Peyer's patch (tissue), 4 donors: ENCODE measurements at places on chromosomes 2 and 18. TPM values are rescaled to one million over a fixed set of nuclear protein-coding genes. Genes with fewer than 3 reads are reported as not detected.

DNA sequence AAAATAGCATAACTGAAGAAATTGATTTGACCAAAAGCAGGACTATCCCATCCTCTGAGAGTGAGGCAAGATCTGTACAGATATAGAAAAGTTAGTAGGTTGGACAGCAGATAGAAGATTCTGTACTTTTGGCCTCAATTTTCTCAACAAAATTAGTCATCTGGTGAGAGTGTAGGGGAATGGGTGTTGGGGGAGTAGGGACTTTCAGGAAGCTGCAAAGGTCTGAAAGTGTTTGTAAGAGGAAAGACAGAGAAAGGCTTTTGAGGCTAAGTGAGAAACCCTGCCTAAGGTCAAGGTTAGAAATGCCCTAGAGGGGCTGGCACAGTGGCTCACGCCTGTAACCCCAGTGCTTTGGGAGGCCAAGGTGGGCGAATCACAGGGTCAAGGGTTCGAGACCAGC lies 40.3 kb downstream of the DAPL1 start:
- DNase-seq: no peak
- no peaks in the 10 kb centered on the region for H3K36me3 ChIP-seq
- H3K27me3 ChIP-seq: no peaks in the 10 kb centered on the region

GRCh38 chr2:226874749-226875148 lies 38.9 kb downstream of the RHBDD1 start:
- H3K36me3 ChIP-seq: no peaks in the 10 kb centered on the region
- H3K4me3 ChIP-seq: no peak overlapping the region
- no peaks in the 10 kb centered on the region for H3K27me3 ChIP-seq
- no peaks in the 10 kb centered on the region for H3K4me1 ChIP-seq

GNAL gene
- 2.5 TPM for total RNA-seq

DNA sequence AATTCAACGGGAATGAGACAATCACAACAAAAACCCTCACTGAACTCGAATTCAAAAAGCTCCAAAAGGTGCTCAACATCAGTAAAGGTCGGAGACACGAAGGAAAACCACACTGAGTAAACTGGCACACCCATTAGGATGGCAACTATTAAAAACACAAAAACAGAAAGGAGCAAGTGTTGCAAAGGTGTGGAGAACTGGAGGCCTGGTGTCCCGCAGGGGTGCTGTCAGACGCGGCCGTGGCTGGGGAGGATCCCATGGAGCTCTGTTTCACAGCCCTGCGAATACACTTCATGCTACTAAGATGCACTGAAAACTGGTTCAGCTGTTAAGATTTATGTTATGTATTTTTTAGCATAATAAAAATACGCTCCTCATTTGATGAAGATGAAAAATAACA lies 730.6 kb downstream of the GALR1 start:
- no peak overlapping the region for H3K27ac ChIP-seq
- no peaks in the 10 kb centered on the region for H3K27me3 ChIP-seq
- H3K36me3 ChIP-seq: no peaks in the 10 kb centered on the region
- no peak overlapping the region for H3K4me3 ChIP-seq
- no peaks in the 10 kb centered on the region for H3K4me1 ChIP-seq
- no peak for DNase-seq

- no peaks in the 10 kb centered on the region for H3K27me3 ChIP-seq
- DNase-seq: no peak
- H3K27ac ChIP-seq: no peak overlapping the region
- no peaks in the 10 kb centered on the region for H3K36me3 ChIP-seq
- H3K4me1 ChIP-seq: no peaks in the 10 kb centered on the region
Measured at GRCh38 chr2:218168016-218168415, 1.3 kb upstream of the CXCR1 start.

MOB1A gene
- 46.7 TPM for total RNA-seq

LGALSL gene
- total RNA-seq: 40.1 TPM

GRCh38 chr2:232236200-232236599 lies 142.4 kb upstream of the ALPP start:
- no peaks in the 10 kb centered on the region for H3K27me3 ChIP-seq
- DNase-seq: no peak
- H3K27ac ChIP-seq: no peak overlapping the region
- no peak overlapping the region for H3K4me3 ChIP-seq

GRCh38 chr2:152630466-152630865 lies 86.8 kb downstream of the PRPF40A start:
- no peaks in the 10 kb centered on the region for H3K27me3 ChIP-seq
- H3K4me1 ChIP-seq: no peaks in the 10 kb centered on the region
- H3K27ac ChIP-seq: no peak overlapping the region
- no peak overlapping the region for H3K4me3 ChIP-seq
- no peak for DNase-seq

GRCh38 chr18:80196528-80197320 lies 50.6 kb downstream of the PARD6G start:
- H3K27me3 ChIP-seq: no peaks in the 10 kb centered on the region
- no peaks in the 10 kb centered on the region for H3K4me1 ChIP-seq
- DNase-seq: no peak
- H3K27ac ChIP-seq: no peak overlapping the region
- no peaks in the 10 kb centered on the region for H3K36me3 ChIP-seq

DNA sequence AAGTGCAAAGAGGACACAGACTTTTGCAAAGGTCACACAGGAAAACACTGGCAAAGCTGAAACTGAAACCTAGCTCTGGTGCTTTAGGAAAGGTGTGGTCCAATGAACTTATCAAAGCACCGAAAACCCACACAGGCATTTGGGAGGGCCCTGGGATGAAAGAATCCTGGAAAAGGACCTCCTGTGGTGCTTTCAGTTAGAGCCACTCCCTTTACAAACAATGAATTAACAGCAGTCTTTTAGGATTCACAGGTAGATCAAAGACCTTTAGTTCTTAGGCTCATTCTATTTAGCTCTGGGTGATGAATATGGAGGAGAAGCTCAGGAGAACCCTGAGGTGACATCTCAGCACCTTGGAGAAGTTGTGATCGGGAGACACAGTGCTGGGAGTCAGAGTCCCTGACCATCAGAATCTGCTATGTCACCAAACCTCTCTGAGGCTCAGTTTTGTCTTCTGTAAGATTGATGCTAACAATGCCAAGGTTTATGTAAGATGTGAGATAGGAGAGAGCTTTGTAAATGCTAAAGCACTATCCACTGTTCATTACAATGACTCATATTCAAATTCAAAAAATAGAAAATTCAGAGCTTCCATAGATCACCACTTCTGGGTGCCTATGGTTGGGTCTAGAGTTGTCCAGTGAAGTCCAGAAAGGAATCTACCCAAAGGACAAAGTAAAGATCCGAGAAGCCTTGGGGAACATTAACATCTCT lies 39.3 kb downstream of the VSNL1 start:
- H3K36me3 ChIP-seq: no peaks in the 10 kb centered on the region
- no peak for DNase-seq
- H3K4me1 ChIP-seq: no peaks in the 10 kb centered on the region

DNA sequence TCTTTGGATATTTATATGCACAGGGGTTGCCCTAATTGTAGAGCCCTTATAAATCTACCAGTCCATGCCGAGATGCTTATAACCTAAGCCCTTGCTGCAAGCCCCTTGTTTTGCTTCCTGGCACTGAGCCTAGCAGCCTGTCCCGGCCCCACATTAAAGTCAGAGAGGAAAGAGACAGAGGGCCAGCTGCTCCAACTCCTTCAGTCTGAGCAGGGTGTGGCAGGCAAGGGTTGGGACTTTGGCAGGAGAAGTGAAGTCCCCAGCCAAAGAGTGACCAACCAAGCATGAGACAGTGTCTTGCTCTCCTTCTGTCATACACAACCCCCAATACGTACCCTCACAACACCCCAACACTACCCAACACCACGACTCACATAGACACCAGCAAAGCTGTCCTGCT lies 54.7 kb upstream of the FZD7 start:
- H3K27ac ChIP-seq: no peak overlapping the region
- no peak overlapping the region for H3K4me3 ChIP-seq
- H3K4me1 ChIP-seq: no peaks in the 10 kb centered on the region
- DNase-seq: no peak
- H3K27me3 ChIP-seq: no peaks in the 10 kb centered on the region
- no peaks in the 10 kb centered on the region for H3K36me3 ChIP-seq
